ENCODE measurements at places on chromosomes 3 and 15.

- no peak for DNase-seq
These were observed 15.9 kb downstream of the IGDCC3 start for GRCh38 chr15:65361708-65362459.

DNA sequence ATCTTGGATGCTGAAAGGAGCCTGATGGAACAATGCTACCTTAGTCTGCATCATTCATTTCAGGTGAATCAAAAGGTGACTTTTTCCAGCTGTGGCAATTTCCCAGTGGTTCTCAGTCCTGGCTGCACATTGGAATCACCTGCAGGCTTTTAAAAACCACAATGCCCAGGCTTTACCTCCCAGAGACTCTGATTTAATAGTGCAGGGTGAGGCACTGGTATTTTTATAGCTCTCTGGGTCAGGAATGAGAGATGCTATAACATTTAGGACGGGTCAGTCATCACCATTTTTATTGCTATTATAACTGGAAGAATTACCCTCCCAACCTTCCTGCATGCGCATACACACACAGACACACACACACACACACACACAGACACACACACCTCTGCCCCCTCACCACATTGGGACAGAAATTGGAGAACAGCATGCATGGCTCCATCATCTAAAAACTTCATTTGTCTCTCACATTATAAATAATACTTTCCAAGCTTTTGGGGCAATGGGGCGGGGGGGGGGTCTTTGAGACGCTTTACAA lies 41.1 kb downstream of the LARP6 start:
- DNase-seq, result no peak

DNA sequence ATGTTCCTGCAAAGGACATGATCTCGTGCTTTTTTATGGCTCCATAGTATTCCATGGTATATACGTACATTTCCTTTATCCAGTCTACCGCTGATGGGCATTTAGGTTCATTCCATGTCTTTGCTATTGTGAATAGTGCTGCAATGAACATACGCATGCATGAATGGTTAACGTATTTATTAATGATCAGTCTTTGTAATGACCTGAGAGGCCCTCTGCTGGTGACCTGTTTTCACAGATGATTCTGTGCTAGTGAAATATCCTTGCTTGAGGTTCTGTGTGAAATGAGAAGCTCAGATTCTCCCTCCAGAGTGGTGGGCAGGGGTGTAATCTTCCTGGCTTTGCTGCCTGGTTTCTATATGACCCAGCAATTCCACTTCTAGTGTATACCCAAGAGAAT lies 160.2 kb upstream of the RASGRP1 start:
- DNase-seq, result no peak

- DNase-seq, result no peak
These were observed 22.3 kb upstream of the PSTPIP1 start for GRCh38 chr15:76972389-76973361.

DNA sequence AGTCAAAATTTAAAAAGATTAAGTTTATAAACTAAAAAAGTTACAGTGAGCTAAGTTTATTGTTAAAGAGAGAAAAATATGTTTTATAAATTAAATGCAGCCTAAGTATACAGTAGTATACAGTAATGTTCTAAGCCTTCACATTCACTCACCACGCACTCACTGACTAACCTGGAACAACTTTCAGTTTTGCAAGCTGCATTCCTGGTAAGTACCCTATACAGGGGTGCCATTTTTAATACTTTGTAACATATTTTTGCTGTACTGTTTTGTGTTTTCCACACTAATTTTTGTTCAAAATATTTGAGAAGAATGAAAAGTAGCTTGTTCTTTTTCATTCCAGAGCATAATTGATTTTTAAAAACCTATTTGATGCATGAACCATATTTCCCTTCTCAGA lies 524.9 kb downstream of the RBMS3 start:
- no peak for DNase-seq

DNA sequence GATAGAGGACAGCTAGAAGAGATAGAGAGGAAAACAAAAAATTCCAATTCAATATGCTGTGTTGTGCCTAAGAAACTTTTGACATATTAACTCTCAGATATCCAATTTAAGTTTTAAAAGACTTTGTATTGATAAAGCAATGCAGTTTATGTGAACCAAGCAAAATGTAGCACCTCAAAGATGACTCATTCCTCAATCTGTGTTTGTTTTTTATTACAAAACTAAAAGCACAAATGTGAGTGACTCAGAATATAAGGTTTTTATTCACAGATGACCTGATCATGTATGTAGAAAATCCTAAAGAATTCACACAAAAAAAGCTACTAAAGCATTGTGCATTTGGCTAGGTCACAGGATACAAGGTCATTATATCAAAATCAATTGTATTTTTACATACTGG lies 11.1 kb downstream of the HCLS1 start:
- no peak for DNase-seq

DNA sequence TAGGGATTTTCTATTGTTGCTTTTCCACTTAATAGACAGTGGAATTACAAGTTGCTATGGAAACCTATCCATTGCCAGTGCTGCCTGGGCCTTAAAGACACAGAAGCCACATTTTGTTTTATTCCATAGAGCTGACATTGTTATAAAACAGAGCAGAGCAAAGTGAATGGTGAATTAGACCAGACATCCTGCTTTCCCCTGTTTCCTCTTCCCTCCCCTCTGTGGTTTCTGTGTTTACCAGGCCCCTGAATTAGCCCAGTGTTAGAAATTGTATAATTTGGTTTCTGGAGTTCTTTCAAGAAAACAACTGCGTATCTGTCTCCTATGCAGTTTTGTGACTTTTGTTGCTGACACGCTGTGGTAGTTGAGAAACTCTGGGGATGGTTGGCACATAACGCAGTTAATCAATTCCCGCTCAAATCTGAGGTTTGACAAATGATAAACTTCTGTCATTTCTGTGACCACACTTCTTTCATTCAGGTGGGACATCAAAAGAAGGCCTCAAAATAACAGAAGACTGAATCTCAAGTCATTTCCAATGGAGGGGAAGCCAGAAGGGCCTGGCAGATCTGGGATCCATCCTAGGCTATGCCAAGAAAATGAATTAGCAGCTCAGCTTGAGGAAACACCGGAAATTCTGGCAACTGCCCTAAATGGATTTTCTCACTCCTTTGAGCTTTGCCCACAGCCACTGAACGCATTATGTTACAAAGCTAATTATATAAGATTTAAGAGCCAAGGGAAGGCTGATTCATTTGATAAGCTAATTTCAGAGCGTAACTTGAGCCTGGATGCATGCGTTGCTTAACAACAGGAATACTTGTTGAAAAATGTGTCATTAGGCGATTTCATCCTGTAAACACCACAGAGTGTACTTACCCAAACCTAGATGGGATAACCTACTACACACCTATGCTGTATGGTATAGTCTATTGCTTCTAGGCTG lies 46.9 kb downstream of the NR1D2 start:
- DNase-seq, result no peak

DNA sequence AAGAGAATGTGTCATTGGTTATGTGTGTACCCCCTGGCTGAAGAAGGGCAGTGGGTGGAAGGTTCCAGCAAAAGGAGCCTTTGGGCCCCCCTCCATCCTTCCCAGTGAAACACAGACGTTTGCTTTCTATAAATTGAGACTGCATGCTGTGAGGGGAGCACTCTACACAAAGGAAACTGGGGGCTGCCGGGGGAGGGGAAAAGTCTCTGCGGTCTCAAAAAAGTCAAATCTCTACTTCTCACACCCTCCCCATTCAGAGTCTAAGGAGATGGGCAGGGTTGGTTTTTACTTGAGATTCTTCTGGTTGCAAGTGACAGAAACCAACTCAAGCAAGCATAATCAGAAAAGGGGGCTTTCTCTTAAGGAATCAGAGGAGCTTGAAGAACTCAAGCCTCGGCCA lies 50.1 kb upstream of the TLE3 start:
- no peak for DNase-seq

DNA sequence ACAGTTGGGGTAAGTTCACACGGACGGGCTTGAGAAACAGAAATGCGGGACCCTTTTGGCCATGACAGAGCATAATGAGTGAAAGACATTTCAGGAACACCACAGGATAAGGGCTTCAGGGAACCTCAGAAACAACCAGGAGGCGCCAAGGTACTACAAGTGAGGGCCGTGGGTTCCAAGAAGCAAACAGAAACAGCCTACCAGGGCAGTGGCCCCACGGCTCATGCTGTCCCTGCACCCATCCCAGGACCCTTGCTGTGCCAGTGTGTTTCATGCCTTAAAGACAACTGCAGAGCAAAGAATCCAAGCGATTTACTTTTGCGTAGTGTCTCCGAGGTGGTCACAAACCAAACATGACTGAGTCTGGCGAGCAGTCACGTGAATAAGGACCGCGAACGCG lies 54.0 kb downstream of the RUBCN start:
- no peak for DNase-seq

GRCh38 chr15:88641959-88642452 lies 3.2 kb downstream of the ISG20 start:
- no peak for DNase-seq

DNA sequence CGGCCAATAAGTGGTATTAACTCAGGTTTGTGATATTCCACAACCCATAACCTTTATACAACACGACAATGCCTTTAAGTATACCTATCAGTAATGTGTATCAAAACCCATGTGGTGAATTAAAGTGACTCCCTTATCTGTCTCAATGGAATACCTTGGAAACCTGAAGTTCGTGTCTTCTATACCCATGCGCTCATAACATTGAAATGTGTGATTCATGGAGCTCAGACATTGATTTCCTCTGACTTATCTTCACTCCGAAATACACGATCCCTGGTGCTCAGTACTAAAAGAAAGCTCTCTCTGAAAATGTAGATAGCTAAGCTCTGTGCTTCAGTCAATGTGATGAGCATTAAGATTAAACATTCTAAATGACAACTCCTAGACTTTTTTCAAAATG lies 140.3 kb downstream of the TBC1D5 start:
- DNase-seq, result no peak

GRCh38 chr3:184563561-184563925 lies 2.0 kb downstream of the EPHB3 start:
- DNase-seq, result no peak

DNA sequence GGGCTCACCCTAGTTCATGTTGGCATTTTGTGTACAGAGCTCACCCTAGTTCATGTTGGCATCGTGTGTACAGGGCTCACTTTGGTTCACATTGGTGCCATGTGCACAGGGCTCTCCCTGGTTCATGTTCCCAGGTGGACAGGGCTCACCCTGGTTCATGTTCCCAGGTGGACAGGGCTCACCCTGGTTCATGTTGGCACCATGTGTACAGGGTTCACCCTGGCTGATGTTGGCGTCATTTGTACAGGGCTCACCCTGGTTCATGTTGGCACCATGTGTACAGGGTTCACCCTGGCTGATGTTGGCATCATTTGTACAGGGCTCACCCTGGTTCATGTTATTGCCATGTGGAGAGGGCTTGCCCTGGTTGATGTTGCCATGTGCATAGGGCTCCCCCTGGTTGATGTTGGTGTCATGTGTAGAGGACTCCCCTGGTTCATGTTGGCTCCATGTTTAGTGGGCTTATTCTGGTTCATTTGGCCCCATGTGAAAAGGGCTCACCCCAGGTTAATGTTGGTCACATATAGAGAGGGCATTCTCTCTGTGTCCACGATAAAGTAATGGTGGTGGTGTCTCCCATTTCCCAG lies 31.7 kb upstream of the NR2C2 start:
- no peak for DNase-seq

DNA sequence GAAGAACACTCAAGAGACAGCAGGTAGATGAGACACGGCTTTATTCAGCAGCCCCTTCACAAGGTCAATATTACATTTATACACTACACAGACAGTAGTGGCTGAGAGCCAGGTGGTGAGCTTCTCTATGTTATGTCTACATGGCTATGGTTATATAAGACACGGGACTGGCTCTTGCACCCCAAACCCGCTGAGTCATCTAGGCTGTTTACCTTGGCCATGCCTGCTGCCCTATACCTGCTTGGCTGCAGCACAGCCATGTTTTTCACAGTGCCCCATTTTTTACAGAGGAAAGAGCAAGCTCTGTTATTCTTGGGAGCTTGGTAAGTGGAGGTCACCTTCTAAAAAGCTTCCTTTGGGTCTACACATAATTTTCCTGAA lies 231.6 kb downstream of the IGSF11 start:
- no peak for DNase-seq

DNA sequence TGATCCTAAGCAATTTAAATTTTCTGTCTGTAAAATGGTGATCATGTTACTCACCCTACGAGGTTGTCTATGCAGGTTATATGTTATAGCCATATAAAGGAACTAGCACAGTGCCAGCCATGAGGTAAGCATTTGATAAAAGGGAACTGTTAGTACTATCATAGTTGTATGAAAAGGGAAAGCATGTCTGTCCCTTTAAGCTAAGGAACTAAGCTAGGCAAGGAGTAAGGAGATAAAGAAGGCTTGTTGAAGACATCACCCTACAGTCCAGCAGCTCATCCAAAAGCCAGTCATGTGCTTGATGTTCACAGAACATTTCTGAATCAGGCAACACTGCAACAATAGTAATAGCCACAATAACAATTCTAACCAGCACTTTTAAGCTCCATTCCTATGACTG lies 243.9 kb downstream of the ZBTB20 start:
- DNase-seq, result no peak

GRCh38 chr3:27677565-27677964 lies 44.6 kb downstream of the EOMES start:
- DNase-seq, result no peak

- no peak for DNase-seq
These were observed 398.6 kb downstream of the TBL1XR1 start for GRCh38 chr3:176798680-176799079.

GRCh38 chr3:170044271-170044670 lies 6.5 kb downstream of the GPR160 start:
- no peak for DNase-seq

GRCh38 chr3:43461345-43461744 lies 160.5 kb downstream of the ANO10 start:
- no peak for DNase-seq

DNA sequence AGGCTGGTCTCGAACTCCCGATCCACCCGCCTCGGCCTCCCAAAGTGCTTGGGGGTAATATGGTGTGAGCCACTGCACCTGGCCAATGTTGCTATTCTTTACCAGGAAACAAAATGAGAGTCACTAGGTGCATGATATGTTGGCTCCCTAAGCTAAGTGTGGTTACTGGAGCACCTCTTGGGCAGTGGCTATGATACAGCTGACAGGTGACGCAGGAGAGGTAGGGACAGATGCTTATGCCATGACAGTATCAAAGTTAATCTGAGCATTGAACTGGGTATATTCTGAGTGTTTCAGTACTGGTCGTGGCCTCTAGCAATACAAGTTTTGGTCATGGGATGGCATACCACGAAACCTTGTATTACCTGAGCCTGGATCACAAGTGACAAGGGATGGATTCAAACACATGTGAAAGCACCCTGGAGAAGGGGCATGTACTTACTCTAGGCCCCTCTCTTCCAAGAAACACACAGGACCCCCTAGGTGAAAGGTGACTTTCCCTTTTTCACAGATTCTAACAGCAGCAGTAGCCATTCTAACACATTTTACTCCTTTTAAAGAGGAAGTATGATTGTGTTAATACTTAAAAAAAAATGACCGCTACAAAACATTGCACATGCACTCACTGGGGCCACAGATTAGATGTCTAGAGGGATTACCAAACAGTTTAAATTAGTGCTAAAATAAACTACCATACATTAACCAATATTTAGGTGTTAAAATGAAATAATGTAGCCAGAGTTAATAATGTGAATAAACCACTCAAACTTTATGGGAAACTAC lies 467.3 kb downstream of the SHQ1 start:
- no peak for DNase-seq

GRCh38 chr3:41836360-41837134 lies 125.4 kb downstream of the ULK4 start:
- no peak for DNase-seq

- no peak for DNase-seq
These were observed 27.8 kb downstream of the STAC start for GRCh38 chr3:36408146-36408545.

GRCh38 chr15:66591322-66591862 lies 25.6 kb upstream of the LCTL start:
- no peak for DNase-seq

All from NT2/D1 (cell line).